ENCODE measurements at places on chromosomes 6 and 20. TPM values are rescaled to one million over a fixed set of nuclear protein-coding genes. Genes with fewer than 3 reads are reported as not detected.
A peak's percentile ranks its signal among the peaks of the same experiment; 100 is the strongest.

DNA sequence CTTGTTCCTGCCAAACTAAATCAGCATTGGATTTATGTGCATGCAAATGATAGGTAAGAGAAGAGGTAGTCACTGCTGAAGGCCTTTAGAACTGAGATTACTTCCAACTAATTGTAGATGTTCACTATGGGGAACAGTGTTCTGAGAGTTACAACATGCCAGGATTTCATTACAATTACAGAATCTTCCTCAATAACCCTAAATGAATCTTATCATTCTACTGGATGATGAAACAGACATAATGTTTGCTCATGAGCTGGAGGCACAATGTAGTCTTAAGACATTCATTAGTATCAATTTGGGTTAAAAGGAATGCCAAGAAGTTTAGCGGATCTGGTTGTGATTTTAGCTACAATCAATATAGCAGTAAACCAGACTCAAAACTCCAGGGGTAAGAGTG lies 248.9 kb upstream of the THEMIS start:
- no peak overlapping the region for H3K4me3 ChIP-seq
- no peaks in the 10 kb centered on the region for H3K4me1 ChIP-seq
- H3K27me3 ChIP-seq: no peaks in the 10 kb centered on the region
- DNase-seq: no peak
- no peaks in the 10 kb centered on the region for H3K36me3 ChIP-seq
- no peak overlapping the region for H3K27ac ChIP-seq

DNA sequence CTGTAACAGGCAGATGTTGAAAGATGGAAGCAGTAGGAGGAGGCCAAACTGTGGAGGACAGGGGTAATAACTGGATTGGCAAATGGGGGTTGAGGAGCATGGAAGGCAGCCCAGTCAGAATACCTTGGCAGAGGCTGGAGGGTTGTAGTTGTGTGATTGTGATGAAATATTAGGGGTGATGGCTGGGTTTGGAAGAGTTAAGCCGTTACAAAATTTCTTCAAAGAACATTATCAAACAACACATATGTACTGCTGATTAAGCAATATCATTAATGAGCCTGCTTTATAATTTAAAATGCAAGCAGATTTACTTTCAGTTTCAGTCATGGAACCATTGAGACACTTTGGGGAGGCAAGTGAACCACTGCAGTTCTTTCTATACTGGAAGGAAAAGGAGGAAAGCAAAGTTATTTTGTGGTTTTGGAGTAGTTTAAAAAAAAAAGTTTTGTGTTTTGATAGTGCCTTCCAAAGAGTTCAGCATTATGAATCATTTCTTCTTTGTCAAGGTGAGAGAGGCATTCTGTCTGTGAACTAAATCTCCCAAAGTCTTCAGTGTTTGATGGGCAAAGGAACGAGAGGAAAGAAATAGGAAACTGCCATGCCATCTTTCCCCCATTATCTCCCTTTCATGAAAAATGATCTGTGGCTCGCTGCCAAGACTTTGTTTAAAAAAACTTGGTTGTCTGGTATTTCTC lies 20.7 kb downstream of the FOXO3 start:
- H3K27me3 ChIP-seq: no peaks in the 10 kb centered on the region
- peak overlapping the region; percentile 60 for H3K27ac ChIP-seq
- H3K36me3 ChIP-seq: no peaks in the 10 kb centered on the region
- H3K4me1 ChIP-seq: peaks cover 52% of the 10 kb centered on the region
- DNase-seq: peak; percentile 50

DNA sequence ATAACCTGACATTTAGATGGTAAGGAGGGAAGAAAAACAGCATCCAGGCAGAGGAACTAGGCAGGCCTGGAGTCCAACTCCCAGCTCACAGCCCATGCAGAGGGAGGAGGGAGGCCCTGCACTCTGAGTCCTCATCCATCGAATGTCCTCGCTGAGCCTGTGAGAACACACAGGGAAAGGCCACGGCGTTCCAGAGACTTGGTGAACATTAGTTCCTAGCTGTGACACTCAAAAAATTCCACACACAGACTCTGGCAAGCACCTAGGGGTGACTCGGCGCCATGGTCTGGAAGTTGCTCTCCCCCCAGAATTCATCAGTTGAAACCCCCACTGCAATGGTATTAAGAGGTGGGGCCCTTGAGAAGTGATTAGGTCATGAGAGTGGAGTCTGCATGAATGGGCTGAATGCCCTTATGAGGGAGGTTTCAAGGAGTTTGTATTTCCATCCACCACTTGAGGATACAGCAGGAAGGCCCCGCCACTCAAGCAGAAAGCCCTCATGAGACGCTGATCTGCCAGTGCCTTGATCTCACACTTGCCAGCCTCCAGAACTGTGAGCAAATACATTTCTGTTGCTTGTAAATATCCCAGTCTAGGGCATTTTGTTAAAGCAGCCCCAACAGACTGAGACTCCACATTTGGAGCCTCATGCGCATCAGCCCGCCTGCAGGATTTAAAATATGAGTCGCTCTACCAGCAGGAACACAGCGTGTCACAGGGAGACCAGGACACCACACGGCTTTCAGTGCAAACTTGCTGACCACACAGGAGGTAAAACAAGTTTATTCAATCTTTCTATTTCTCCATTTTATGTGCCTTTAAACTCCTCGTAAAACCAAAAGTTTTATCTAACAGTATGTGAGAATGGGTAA lies 73.9 kb downstream of the WDR27 start:
- no peak for DNase-seq
- no peak overlapping the region for H3K4me3 ChIP-seq
- no peaks in the 10 kb centered on the region for H3K36me3 ChIP-seq

DNA sequence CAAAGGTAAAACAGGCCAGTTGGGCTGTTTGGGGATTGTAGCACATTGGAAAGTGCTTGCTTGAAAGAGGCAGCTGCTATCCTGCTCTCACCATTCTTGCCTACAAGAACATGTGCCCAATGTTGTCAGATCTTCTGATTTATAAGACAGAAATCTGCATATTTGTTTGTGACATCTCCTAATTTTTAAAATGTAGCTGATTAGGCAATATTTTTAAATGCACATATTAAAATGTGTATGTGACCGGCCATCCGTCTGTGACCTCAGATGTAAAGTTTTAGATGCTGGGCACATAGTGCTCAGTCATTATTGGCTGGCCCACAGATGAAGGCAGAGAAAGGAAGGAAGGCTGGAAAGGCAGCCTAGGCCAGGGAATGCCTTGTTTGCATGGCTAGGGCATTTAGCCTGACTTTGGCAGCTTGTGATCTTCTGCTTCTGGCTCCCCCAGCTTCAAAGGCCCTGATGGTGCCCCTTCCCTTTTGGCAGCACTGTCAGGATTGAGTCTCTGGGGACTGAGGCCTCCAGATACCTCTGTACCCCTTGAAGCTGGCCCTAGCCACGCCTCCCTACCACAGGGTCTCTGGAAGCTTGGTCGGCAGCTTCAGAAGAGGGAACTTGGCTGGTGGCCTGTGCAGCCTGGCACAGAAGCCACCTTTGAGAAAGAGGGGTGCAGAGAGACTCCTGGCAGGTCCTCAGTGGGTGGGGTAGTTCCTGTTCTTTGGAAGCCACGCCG lies 6.4 kb downstream of the SNPH start:
- no peaks in the 10 kb centered on the region for H3K36me3 ChIP-seq
- no peak overlapping the region for H3K27ac ChIP-seq
- no peaks in the 10 kb centered on the region for H3K27me3 ChIP-seq

DNA sequence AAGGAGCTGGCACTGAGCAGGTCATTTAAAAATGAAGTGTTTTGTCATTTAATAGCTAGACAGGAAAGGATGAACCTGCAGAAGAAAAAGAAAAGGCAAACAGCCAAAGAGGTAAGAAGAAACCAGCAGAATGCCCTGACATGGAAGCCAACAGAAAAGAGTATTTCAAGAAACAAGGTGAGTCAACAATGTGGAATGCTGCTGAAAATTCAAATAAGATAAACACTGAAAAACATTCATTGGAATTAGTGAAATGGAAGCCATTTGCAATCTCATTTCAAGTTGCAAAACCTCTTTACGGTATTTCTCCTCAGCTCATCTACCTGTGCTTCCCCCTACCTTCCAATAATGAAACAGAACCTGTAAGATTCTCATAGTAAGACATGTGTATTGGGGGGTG lies 59.6 kb downstream of the RWDD2A start:
- no peak for DNase-seq
- H3K4me1 ChIP-seq: no peaks in the 10 kb centered on the region
- no peak overlapping the region for H3K27ac ChIP-seq
- H3K4me3 ChIP-seq: no peak overlapping the region
- H3K27me3 ChIP-seq: no peaks in the 10 kb centered on the region

GRCh38 chr20:47765691-47766594 lies 19.3 kb downstream of the SULF2 start:
- H3K4me3 ChIP-seq: no peak overlapping the region
- peaks cover 22% of the 10 kb centered on the region for H3K4me1 ChIP-seq
- no peak for DNase-seq
- H3K27me3 ChIP-seq: no peaks in the 10 kb centered on the region

GRCh38 chr6:136282906-136283305 lies 6.7 kb downstream of the BCLAF1 start:
- H3K4me1 ChIP-seq: peaks cover 15% of the 10 kb centered on the region
- no peak overlapping the region for H3K27ac ChIP-seq
- no peaks in the 10 kb centered on the region for H3K27me3 ChIP-seq
- H3K4me3 ChIP-seq: no peak overlapping the region
- no peak for DNase-seq
- no peaks in the 10 kb centered on the region for H3K36me3 ChIP-seq

GRCh38 chr6:116210750-116211425 lies 43.0 kb downstream of the TSPYL4 start:
- no peaks in the 10 kb centered on the region for H3K4me1 ChIP-seq
- H3K36me3 ChIP-seq: no peaks in the 10 kb centered on the region
- DNase-seq: no peak
- no peak overlapping the region for H3K4me3 ChIP-seq
- no peaks in the 10 kb centered on the region for H3K27me3 ChIP-seq

- no peak overlapping the region for H3K4me3 ChIP-seq
- H3K27ac ChIP-seq: no peak overlapping the region
- no peaks in the 10 kb centered on the region for H3K27me3 ChIP-seq
- no peak for DNase-seq
- H3K36me3 ChIP-seq: no peaks in the 10 kb centered on the region
These were observed 16.9 kb downstream of the RAB44 start for GRCh38 chr6:36714511-36714910.

- H3K27ac ChIP-seq: no peak overlapping the region
- DNase-seq: no peak
- no peaks in the 10 kb centered on the region for H3K27me3 ChIP-seq
- H3K4me3 ChIP-seq: no peak overlapping the region
- peaks cover 15% of the 10 kb centered on the region for H3K4me1 ChIP-seq
- no peaks in the 10 kb centered on the region for H3K36me3 ChIP-seq
These were observed 27.1 kb downstream of the CDYL start for GRCh38 chr6:4803343-4803744.

GRCh38 chr20:5996765-5997164 lies 46.3 kb downstream of the MCM8 start:
- no peaks in the 10 kb centered on the region for H3K27me3 ChIP-seq

- H3K27me3 ChIP-seq: no peaks in the 10 kb centered on the region
- H3K36me3 ChIP-seq: no peaks in the 10 kb centered on the region
- H3K4me1 ChIP-seq: no peaks in the 10 kb centered on the region
- DNase-seq: no peak
- no peak overlapping the region for H3K27ac ChIP-seq
- no peak overlapping the region for H3K4me3 ChIP-seq
These were observed 350.0 kb upstream of the MANEA start for GRCh38 chr6:95227351-95227750.

DNA sequence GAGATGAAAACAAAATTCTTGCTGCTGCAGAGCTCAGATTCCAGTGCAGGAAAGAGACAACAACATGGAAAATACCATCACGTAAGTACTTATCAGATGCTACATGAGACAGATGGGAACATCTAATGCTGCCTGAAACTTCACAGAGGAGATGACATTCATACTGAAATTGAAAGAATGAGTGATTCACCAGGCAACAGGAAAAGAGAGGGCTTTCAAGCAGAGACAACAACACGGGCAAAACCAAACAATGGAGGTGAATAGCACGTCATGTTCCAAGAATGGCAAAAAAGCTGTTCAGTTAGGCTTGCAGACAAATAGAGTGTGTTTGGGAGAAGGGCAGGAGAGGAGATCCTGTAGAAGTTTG lies 39.3 kb downstream of the GTF2H5 start:
- no peak overlapping the region for H3K4me3 ChIP-seq
- DNase-seq: no peak
- no peaks in the 10 kb centered on the region for H3K36me3 ChIP-seq
- no peaks in the 10 kb centered on the region for H3K27me3 ChIP-seq
- H3K27ac ChIP-seq: no peak overlapping the region
- H3K4me1 ChIP-seq: no peaks in the 10 kb centered on the region

DNA sequence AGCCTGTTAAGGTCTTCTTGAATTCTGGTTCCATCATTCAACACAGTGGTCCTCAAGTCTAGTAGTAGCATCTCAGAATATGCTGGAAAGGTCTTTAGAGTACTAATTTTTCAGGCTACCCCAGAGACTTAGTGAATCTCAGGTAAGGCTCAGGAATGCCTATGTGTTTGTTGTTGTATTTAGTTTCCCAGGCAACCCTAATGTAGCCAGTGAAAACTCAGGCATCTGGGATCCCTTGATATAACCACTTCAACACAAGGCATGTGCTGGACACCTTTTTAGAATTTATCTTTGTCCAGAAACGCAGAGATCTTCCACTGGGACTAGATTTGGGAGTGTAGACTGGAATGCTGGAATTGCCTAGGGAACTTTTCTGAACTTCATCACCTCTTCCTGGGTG lies 597.9 kb upstream of the FLRT3 start:
- no peak for DNase-seq
- H3K4me3 ChIP-seq: no peak overlapping the region
- no peaks in the 10 kb centered on the region for H3K4me1 ChIP-seq

DNA sequence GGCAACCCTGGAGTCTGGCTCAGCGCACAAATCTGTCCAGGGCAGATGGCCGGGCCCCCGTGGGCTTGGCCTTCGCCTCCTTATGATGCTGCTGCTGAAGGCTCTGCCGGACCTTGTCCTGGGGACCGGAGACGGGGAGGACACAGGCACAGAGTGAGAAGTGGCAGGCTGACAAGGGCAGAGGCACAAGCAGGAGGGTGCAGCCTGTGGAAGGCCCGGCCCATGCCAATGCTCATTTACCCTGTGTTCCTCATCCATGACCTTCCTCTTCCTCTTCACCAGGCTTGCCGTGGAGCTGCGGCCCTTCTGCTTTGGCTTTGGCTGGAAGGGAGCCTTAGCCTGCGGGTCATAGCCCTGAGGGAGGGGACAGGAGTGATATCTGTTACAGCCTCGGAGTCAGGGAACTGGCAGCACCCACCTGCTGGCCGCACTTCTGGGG lies 2.4 kb downstream of the B3GALT4 start:
- no peak for DNase-seq
- H3K4me3 ChIP-seq: no peak overlapping the region
- no peaks in the 10 kb centered on the region for H3K4me1 ChIP-seq

Gene CITED2
- 329 TPM for polyA plus RNA-seq

Gene TGM3
- 0.04 TPM for polyA plus RNA-seq

Gene TGM2
- 74.6 TPM for polyA plus RNA-seq

Gene ADA
- 2.8 TPM for polyA plus RNA-seq

Gene B4GALT5
- 22.2 TPM for polyA plus RNA-seq

Gene SLCO4A1
- 2.2 TPM for polyA plus RNA-seq

Gene ZC3H12D
- polyA plus RNA-seq: 0.18 TPM

Gene ZC2HC1B
- not detected for polyA plus RNA-seq

Gene HLA-DRA
- polyA plus RNA-seq: 118 TPM

Gene OLIG3
- not detected for polyA plus RNA-seq

Gene SIRPB1
- polyA plus RNA-seq: 0.87 TPM

Data from ovary (tissue), 10 donors.